NCI-H82 (cell line): ENCODE measurements at places on chromosomes 12 and 14.

DNA sequence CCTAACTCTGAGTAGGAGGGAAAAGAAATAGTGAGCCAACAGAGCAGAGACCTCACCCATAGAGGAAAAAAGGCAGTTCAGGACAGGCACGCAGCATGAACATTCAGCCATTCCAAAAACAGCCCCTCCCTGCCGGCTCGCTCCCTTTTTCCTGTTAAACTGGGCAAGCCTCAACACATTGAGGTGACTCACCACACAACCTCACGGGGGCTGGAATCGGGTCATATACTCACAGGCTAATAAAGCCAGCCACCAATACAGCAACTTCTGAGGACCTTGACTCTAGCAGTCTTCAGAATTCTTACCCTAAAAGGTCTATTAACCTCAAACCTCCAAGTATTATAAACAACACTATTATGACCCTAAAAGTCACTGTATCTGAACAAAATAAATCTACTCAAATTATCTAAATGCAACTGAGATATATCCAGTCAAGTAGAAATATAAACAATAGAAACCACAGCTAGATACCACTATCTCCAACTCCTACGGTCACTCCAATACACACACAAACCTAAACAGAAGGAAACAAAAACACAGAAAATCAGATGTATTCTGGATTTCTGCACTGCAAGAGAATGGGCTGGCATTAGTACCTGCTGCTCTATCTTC lies 6.3 kb downstream of the YBX3 start:
- peak; percentile 23 for DNase-seq

GRCh38 chr12:77384941-77385340 lies 319.6 kb upstream of the E2F7 start:
- no peak for DNase-seq

DNA sequence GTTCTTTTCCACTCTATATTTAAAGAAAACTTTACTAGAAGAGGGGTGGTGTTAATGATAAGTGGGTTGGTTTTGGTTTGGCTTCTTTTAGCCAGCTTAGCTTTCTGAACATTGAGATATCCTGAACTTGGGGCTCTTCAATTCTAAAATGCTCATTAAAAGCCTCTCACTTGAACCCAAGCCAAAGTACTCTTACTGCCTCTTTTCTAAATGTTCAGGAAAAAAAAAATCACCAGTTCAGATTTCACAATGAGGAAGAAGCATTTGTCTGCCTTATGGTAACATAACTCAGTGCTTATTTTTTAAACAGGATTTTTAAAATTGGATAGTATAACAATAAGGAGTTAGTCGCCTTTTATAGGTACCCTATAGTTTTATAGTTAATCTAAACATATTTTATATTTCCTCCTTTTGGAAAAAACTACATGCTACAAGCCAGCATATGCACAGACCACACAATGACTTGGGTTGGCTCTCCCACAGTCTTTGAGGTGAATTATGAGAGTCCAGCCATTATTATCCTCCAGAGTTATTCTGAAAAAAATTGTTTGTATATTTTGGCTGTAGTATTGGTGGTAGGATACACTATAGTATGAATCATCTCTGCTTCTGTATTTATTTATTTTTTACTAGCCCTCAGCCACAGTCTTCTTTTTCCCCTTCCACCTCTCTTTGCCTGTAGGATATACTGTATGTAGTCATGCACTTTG lies 195.5 kb upstream of the TMPO start:
- no peak for DNase-seq

GRCh38 chr12:14989790-14990189 lies 16.9 kb downstream of the PDE6H start:
- no peak for DNase-seq

- DNase-seq, result no peak
Observed at GRCh38 chr12:116426391-116427136, 132.6 kb upstream of the MAP1LC3B2 start.

GRCh38 chr14:105069522-105069870 lies 4.3 kb upstream of the GPR132 start:
- DNase-seq, result no peak

GRCh38 chr12:105658389-105658788 lies 327.9 kb downstream of the C12orf75 start:
- no peak for DNase-seq

DNA sequence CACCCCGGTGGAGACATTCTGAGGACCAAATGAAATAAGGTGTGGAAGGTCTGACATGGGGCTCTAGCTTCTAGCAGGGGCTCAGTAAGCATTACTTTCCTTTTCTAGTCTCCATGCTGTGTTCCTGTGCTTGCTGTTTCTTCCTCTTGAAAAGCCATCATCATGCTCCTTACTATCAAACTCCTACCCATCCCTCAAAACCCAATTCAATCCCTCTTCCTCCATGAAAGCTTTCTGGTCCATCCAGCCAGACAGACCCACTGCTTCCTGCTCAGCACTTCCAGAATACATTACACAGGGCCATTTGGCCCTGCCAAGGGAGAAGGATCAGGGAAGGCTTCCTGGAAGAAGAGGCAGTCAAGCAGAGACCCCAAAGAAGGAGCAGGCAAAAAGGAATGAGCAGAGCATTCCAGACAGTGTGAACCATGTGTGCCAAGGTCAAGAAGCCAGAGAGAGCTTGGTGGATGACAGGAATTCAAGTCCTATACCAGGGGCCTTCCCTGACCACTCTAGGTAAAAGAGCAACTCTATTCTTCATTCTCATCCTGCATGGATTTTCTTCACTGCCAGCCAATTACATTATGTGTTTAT lies 59.5 kb downstream of the NUAK1 start:
- DNase-seq, result no peak

- DNase-seq, result no peak
Observed at GRCh38 chr14:79209418-79209817, 1001.9 kb downstream of the DIO2 start.

GRCh38 chr12:53676656-53677015 lies 753 bp upstream of the ATP5MC2 start:
- peak; percentile 91 for DNase-seq

GRCh38 chr12:102043928-102044327 lies 17.9 kb downstream of the WASHC3 start:
- DNase-seq, result no peak

GRCh38 chr14:50012644-50013043 lies 103.7 kb downstream of the VCPKMT start:
- no peak for DNase-seq

GRCh38 chr14:51547260-51547659 lies 104.5 kb upstream of the FRMD6 start:
- no peak for DNase-seq

DNA sequence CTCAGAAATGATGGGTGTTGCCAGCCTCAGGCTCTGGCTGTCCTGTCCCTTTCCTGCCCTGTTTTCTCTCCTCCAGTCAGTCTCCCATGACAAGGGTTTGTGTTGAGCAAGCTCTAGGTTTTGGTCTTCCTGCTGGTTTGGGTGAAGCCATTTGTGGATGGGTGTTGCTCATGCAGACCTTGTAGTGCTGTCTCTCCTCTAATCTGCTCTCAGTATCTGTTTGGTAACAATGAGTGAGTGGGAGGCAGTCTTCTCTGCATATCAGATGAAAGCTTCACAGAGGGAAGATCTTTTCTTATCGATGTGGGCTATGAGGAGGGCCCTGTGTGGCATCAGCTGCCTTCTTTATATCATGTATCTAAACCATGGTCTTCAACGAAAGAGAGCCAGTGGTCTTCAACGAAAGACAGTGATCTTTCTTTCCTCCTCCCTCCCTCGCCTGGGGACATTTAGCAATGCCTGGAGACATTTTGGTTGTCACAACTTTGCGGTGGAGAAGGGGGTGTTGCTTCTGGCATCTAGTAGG lies 3.6 kb downstream of the CMA1 start:
- no peak for DNase-seq

DNA sequence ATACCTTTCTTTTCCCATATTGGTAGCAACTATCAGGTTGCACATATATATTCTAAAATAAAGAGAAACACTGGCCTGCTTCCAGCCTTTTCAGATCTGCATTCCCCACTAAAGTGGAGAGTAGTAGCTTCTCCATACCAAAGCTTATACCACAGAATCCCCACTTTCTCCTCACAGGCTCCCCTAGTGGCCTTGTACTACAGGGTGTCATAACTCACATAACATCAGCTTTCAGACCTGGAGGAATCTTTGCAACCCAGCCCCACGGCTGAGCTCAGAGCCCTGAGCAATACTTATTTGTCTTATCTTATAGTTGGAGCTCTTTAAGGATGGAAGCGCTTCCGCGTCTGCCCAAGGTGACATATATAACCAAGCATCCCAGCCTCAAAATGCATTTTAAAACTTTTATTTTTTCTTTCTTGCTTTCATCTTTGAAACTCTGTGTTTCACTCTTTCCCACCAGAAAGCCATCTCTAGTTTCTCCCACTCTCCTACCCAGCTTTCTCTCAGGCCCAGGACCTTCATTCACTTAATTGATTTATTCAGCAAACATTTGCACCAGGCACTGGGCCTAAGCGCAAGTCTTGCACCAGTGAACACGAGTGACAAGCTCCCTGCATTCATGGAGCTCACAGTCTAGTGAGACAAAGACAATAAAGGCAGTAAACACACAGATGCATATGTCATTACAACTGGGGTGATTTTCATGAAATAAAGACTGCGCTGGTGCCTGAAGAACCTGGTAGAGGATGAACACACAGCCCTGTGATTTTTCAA lies 254.7 kb downstream of the IPO8 start:
- DNase-seq, result peak; percentile 60

DNA sequence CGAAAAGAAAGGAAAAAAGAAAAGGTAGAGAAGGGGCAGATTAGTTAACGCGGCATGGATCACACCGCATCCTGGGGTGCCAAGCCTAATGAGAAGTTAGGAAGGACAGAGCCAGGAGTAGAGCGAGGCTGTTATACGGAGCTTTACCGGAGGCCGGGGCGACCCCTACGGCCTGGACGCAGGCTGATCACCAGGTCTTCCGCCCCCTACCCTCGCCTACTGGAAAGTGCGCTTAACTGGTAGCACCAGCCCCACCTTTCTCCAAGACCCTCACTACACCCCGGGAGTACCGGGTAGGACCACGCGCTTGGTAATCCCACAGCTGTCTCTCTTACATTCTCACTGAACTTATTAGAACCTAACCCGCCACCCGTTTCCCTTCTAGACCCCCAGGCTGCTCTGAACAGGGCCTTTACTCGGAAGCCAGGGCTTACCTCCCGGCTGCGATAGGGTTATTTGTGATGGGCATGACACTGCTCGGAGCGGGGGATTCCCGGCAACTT lies 33.8 kb downstream of the WBP11 start:
- peak; percentile 83 for DNase-seq
